CD4-positive, alpha-beta memory T cell (primary cell): ENCODE measurements at places on chromosomes 6 and 20. TPM values are rescaled to one million over a fixed set of nuclear protein-coding genes. Genes with fewer than 3 reads are reported as not detected.

GRCh38 chr6:156175971-156176421 is 601.2 kb upstream of the ARID1B start:
- no peak overlapping the region for H3K27ac ChIP-seq
- H3K4me3 ChIP-seq, result no peak overlapping the region
- H3K36me3 ChIP-seq, result no peaks in the 10 kb centered on the region

- DNase-seq, result peak; percentile 42
- H3K4me1 ChIP-seq, result peaks cover 74% of the 10 kb centered on the region
- no peaks in the 10 kb centered on the region for H3K27me3 ChIP-seq
- H3K4me3 ChIP-seq, result peak overlapping the region; percentile 21
- peak overlapping the region; percentile 63 for H3K27ac ChIP-seq
Measured at GRCh38 chr6:107740496-107741190, 83.5 kb downstream of the SCML4 start.

DNA sequence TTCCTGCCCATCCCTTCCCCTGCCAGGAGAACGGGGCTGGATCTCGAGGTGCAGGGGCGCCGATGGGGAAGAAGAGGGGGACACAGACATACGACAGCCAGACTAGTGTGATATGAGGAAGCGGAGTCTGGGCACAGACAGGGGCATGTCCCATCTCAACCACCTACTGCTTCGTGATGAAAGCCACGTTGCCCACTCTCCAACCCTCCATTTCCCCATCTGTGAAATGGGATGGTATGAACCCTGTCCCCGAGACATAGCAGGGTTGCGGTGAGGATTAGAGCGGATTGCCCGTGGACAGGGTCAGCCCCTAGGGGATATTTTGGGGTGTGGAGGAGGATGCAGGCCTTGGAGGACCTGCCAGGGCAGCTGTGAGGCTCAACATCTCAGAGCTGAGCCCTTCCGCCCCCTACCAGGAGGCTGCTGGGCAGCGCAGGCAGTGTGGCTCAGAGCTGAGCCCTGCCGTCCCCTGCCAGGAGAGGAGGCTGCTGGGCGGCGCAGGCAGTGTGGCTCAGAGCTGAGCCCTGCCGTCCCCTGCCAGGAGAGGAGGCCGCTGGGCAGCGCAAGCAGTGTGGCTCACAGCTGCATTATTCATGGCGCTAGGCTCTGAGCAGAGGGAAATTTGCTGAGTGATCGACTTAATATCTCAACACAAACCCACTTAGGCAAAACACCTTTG is 71.7 kb downstream of the GRM4 start:
- H3K4me1 ChIP-seq, result no peaks in the 10 kb centered on the region
- H3K27me3 ChIP-seq, result no peaks in the 10 kb centered on the region
- H3K36me3 ChIP-seq, result no peaks in the 10 kb centered on the region
- H3K4me3 ChIP-seq, result no peak overlapping the region
- no peak for DNase-seq

- H3K27ac ChIP-seq, result no peak overlapping the region
- H3K36me3 ChIP-seq, result no peaks in the 10 kb centered on the region
Measured at GRCh38 chr6:148689168-148689567, 57.7 kb upstream of the UST start.

GRCh38 chr20:20528861-20529260 is 161.0 kb downstream of the INSM1 start:
- no peak overlapping the region for H3K4me3 ChIP-seq
- no peak overlapping the region for H3K27ac ChIP-seq
- no peaks in the 10 kb centered on the region for H3K27me3 ChIP-seq
- no peak for DNase-seq
- H3K36me3 ChIP-seq, result peaks cover 11% of the 10 kb centered on the region

- no peak within 1 kb of the TSS for H3K4me3 ChIP-seq
- no peaks in the 10 kb centered on the region for H3K27me3 ChIP-seq
- peak; percentile 68 for DNase-seq
- H3K36me3 ChIP-seq, result no peaks in the 10 kb centered on the region
Measured at GRCh38 chr20:3071610-3072529, at the start of gene OXT. Gene OXT, plus strand, starts transcription at chr20:3071620. Its CDS starts 36 bp downstream, at chr20:3071656.

DNA sequence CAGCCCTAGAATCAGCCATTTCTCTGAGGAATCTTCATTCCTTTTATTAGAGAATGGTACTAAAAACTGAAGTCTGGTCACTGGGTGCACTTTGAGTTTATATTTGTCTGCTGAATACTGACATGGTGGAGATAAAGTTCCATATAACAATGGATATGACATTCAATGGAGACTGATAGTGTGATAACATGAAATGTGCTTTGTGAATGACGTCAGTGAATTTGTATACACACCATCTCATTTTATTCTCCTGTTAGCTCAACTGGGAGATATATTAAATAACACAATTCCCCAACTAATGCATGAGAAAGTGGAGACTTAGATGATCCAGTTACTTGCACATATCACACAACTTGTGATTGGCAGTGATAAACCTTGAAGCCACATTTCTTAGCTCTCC is 446.7 kb downstream of the DOK5 start:
- no peaks in the 10 kb centered on the region for H3K36me3 ChIP-seq
- H3K4me3 ChIP-seq, result no peak overlapping the region
- H3K4me1 ChIP-seq, result no peaks in the 10 kb centered on the region
- H3K27me3 ChIP-seq, result no peaks in the 10 kb centered on the region

The MROH8 gene
- total RNA-seq, result 1.5 TPM

The TSBP1 gene
- not detected for total RNA-seq

The MAPK13 gene
- 29.6 TPM for total RNA-seq

The PRICKLE4 gene
- total RNA-seq, result not detected
